ENCODE measurements at places on chromosomes 5 and 9. TPM values are rescaled to one million over a fixed set of nuclear protein-coding genes. Genes with fewer than 3 reads are reported as not detected.

FANCC gene
- total RNA-seq = 14.5 TPM

PCDHGB4 gene
- not detected for total RNA-seq

ACER2 gene
- 2.0 TPM for total RNA-seq

DNA sequence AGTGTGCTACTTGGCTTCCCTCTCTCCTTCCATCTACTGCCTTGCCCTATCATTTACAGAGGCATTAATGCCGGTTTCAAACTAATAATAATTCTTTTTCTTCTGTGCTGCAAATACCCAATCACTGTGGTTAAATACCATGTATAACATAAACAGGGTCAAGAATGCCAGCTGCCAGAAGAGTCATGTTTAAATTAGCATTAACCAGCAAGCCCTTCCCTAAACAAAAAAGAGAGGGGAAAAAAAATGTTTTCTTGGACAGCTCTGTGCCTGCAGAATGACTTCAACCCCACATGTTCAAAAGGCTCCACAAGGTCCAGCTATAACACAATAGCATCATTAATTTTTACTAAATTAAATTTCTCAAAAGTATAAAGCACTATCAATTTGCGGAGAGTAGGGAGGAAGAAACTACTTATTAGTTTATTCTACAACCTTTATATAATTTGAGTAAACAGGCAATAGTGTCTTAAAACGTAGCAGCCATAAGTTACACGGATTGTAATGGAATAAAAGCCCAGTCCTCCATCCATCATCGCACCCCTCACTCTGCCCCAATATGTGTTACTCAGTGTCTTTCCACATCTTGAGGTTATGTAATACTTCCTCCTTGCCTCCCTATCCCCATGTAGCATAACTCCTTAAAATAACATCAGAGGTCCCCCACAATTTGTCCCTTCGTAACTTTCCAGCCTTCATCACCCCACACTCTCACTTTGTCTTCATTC lies 3.9 kb downstream of the LPAR1 start:
- H3K36me3 ChIP-seq = no peaks in the 10 kb centered on the region
- H3K4me3 ChIP-seq = no peak overlapping the region
- no peak for DNase-seq
- peaks cover 10% of the 10 kb centered on the region for H3K4me1 ChIP-seq
- peaks cover 43% of the 10 kb centered on the region for H3K27me3 ChIP-seq

DNA sequence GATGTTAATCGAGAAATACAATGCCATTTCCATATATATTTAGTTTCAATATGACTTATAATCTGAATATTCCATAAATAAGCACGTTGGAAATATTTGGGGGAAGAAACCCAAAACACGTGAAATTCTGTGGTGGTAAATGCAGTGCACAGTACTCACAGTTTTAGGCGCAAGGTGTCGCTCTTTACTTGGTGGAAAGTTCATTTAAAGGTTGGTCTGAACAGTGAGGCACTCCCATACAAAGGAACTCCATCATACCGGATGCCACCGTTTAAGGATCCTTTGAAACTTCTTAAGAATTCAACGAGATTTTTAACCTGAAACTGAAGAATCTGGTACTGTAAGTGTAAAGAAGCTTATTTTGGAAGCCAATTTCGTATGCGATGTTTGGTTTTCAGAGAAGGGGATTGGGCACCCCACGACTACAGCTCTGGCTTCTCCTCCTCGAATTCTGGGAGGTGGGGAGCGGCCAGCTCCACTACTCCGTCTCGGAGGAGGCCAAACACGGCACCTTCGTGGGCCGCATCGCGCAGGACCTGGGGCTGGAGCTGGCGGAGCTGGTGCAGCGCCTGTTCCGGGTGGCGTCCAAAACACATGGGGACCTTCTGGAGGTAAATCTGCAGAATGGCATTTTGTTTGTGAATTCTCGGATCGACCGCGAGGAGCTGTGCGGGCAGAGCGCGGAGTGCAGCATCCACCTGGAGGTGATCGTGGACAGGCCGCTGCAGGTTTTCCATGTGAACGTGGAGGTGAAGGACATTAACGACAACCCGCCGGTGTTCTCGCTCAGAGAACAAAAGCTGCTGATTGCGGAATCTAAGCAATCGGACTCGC lies at the start of gene PCDHA11:
Gene PCDHA11, plus strand, starts transcription at position 237 of the 834 bp plus-strand sequence. Its CDS starts 147 bp downstream, at position 384.
- no peak within 1 kb of the TSS for H3K4me3 ChIP-seq
- peaks cover 4% of the 10 kb centered on the region for H3K36me3 ChIP-seq
- peaks cover 32% of the 10 kb centered on the region for H3K27me3 ChIP-seq
- no peak within 1 kb of the TSS for H3K27ac ChIP-seq
- no peak for DNase-seq
- no peaks in the 10 kb centered on the region for H3K4me1 ChIP-seq

- peaks cover 10% of the 10 kb centered on the region for H3K27me3 ChIP-seq
- H3K36me3 ChIP-seq = no peaks in the 10 kb centered on the region
- H3K27ac ChIP-seq = no peak overlapping the region
- H3K4me1 ChIP-seq = peaks cover 3% of the 10 kb centered on the region
- DNase-seq = no peak
Measured at GRCh38 chr5:139659695-139660101, 11.5 kb downstream of the CXXC5 start.

DNA sequence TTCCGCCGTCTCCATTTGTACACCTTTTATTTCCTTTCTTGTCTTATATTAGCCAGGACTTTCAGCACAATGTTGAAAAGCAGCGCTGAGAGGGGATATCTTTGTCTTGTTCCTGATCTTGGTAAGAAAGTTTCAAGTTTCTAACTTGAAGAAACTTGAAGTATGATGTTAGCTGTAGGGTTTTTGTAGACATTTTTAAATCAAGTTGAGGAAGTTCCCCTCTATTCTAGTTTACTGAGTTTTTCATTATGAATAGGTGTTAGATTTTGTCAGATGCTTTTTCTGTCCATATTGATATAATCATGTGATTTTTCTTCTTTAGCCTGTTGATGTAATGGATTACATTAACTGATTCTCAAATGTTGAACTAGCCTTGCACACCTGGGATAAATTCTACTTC lies 425.7 kb downstream of the PIK3R1 start:
- no peak overlapping the region for H3K27ac ChIP-seq
- no peak for DNase-seq
- peaks cover 5% of the 10 kb centered on the region for H3K27me3 ChIP-seq
- H3K4me1 ChIP-seq = no peaks in the 10 kb centered on the region
- H3K36me3 ChIP-seq = no peaks in the 10 kb centered on the region
- H3K4me3 ChIP-seq = no peak overlapping the region

- H3K4me1 ChIP-seq = no peaks in the 10 kb centered on the region
- H3K4me3 ChIP-seq = no peak overlapping the region
- H3K36me3 ChIP-seq = no peaks in the 10 kb centered on the region
Measured at GRCh38 chr5:180988016-180988415, 630 bp upstream of the BTNL3 start.

GRCh38 chr9:27847818-27848217 lies 274.5 kb upstream of the C9orf72 start:
- no peaks in the 10 kb centered on the region for H3K4me1 ChIP-seq
- no peak for DNase-seq
- no peaks in the 10 kb centered on the region for H3K27me3 ChIP-seq
- H3K36me3 ChIP-seq = no peaks in the 10 kb centered on the region

- H3K4me1 ChIP-seq = no peaks in the 10 kb centered on the region
- no peak overlapping the region for H3K4me3 ChIP-seq
- no peaks in the 10 kb centered on the region for H3K27me3 ChIP-seq
- H3K36me3 ChIP-seq = no peaks in the 10 kb centered on the region
Measured at GRCh38 chr5:103473725-103474124, 88.9 kb downstream of the NUDT12 start.

DNA sequence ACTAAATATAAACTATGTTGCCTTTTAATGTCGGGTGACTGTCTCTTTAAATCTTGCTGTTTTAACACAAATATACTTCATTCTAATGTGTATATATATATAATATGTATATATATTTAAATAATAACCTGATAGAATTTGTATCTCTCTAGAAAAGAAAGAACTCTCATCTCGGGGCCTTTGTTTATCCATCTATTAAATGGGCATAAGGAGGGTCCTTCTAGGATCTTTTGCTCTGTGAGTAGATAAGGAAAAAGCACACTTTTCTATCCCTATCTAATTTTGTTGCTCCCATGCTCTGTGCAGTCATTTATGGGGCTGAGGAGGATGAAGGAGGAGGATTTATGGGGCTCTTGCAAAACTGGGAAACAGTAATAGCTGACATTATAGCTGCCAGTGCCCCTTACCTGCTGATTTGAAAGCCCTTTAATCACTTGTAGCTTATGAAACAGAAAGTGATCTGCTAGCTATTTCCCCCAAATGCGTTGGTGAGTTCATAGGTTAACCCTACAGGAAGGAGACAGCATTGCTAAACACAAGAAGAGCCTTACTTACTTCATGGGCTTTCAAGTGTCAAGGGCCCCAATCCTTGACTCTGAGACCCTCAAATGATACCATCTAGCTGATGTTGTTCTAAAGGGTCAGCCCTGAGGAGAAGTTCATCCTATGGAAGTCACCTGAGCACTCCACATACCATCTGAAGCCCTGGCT lies 5.8 kb upstream of the PPARGC1B start:
- peaks cover 9% of the 10 kb centered on the region for H3K4me1 ChIP-seq
- no peaks in the 10 kb centered on the region for H3K36me3 ChIP-seq
- H3K27ac ChIP-seq = peak overlapping the region; percentile 68
- peaks cover 3% of the 10 kb centered on the region for H3K27me3 ChIP-seq
- DNase-seq = peak; percentile 25
- H3K4me3 ChIP-seq = no peak overlapping the region

DNA sequence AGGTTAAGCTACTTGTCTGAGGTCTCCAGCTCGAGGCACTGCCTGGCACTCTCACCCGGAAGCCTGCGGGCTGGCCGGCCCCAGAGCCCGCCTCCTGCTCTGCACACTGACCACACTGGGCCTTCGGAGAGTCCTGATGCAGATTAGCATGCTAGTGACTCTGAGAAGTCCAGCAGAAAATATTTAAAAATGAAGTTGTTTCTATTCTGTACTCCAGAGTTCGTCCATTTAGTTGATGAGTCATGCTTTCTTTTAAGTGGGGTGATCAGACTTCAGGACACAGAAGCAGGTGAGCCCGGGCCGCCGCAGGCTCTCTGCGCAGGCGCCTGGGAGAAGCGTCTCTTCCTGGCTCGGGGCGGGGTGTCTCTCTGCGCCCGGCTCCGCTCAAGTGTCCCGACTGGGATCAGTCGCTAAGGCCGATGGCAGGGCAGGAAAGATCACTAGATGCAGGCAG lies 32.5 kb downstream of the FAM240B start:
- H3K27ac ChIP-seq = no peak overlapping the region
- no peaks in the 10 kb centered on the region for H3K4me1 ChIP-seq
- H3K36me3 ChIP-seq = no peaks in the 10 kb centered on the region
- H3K27me3 ChIP-seq = peaks cover 4% of the 10 kb centered on the region
- peak overlapping the region; percentile 19 for H3K4me3 ChIP-seq

- no peaks in the 10 kb centered on the region for H3K27me3 ChIP-seq
- no peak overlapping the region for H3K4me3 ChIP-seq
- H3K27ac ChIP-seq = peak overlapping the region; percentile 69
- peaks cover 58% of the 10 kb centered on the region for H3K4me1 ChIP-seq
- no peaks in the 10 kb centered on the region for H3K36me3 ChIP-seq
- DNase-seq = no peak
Measured at GRCh38 chr5:95861221-95861863, 38.8 kb upstream of the GLRX start.

DNA sequence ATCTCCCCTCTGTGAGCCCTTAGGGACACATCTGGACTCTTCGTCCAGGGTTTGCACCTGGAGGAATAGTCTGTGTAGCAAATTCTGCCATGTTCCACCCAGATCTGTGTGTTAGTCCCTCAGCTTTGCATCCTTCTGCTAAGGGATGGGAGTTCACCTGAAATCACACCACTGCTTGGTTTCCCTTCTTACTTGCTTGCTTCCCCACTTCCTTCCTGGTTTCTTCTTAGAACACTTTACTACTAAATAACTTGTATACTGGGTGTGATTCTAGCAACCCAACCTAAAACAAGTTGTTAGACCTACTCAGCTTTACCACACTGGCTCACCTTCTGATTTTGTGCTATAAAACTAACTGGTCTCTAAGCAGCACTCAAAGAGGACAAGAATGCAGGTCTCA lies 202.6 kb upstream of the MAP3K1 start:
- H3K36me3 ChIP-seq = peaks cover 10% of the 10 kb centered on the region
- peaks cover 78% of the 10 kb centered on the region for H3K4me1 ChIP-seq
- H3K4me3 ChIP-seq = no peak overlapping the region
- no peak overlapping the region for H3K27ac ChIP-seq
- H3K27me3 ChIP-seq = no peaks in the 10 kb centered on the region

DNA sequence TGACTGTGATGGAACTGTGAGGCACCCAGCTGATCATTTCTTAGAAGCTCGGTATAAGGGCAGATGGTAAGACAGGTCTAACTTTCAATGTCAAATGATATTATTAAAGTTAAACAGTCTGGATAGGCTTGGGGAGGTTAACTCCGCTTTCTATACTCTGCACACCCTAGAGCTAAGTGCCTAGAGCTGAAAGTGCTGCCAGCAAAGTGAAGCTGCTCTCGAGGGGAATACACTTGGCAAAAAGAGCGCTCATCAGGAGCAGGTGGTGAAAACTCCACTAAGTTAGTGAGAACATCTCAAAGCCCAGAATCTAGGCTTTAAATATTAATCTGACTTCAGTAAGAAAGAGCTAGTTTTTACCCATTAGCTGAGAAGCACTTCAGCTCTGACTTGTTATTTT lies 349.6 kb upstream of the SLC30A5 start:
- H3K4me3 ChIP-seq = no peak overlapping the region
- H3K27me3 ChIP-seq = no peaks in the 10 kb centered on the region
- H3K36me3 ChIP-seq = no peaks in the 10 kb centered on the region

DNA sequence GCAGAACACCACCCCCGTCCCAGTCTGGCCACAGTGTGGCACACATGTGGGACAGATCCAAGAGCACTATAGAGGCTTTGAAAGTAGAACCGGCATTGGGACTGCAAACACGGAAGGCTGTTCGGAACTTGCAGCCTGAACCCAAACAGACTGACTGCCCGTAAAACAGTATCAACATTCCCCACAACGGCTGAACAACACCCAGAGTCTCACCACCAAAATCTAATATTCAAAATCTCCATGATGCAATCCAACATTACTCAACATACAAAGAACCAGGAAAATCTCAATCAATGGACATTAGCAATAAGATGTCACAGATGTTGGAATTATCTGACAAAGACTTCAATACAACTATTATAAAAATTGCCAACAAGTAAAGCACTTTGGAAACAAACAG lies 82.3 kb downstream of the ROR2 start:
- peaks cover 2% of the 10 kb centered on the region for H3K4me1 ChIP-seq
- H3K27me3 ChIP-seq = peaks cover 13% of the 10 kb centered on the region
